ENCODE measurements at places on chromosomes 5 and 9.

DNA sequence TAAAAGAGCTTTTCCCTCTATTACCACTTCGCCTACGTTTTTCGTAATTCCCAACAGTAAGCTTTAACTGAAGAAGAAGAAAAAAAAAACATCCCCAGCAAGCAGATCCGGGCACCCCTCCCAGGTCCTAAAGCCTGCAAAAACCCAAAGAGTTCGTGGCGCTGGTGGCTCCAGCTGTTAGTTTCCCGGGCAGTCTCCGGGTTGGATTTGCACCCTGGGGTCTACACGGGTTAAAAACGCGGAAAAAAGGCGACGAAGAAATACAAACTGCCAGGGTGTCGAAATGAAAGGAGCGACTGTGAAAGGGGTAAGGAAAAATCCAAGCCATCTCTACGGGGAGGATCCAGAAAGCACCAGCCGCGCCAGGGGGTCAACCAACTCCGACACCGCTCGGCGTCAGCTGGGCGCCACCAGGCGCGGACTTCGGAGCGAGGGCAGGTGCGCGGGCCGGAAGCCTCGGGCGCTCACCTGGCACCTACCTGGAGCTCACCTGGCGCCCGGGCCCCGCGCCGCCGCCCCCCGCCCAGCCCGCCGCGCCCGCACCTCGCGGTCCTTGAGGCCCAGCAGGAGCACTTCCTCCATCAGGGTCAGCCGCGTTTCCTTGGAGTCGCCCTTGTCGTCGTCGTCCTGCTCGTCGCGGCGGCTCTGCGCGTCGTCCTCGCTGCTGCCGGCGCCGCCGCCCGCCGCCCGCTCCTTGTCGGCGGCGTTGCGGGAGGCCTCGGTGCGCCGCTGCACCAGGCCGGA lies 680 bp downstream of the GOLPH3 start:
- DNase-seq = peak; percentile 78

- peak; percentile 79 for DNase-seq
Measured at GRCh38 chr5:124806373-124807077, 60.1 kb upstream of the ZNF608 start.

GRCh38 chr5:157222506-157223230 lies 42.0 kb downstream of the ITK start:
- DNase-seq = no peak

DNA sequence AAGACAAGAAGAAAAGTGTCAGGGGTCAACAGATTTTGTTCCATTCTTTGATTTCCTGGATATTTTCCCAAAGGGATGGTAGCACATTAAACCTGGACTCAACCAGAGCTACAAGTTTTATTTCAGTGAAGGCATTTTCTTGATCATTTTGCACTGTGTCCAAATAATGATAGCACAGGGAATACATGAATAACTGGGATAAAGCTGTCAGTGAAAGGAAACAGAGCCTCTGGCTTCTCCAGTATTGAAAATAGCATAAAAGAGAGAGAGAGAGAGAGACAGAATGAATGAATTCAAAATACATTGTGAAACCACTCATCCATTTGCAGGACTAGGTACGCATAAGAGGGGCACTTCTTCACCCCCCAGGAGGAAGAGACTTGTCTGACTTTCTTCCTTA lies 43.0 kb downstream of the SEMA5A start:
- no peak for DNase-seq

DNA sequence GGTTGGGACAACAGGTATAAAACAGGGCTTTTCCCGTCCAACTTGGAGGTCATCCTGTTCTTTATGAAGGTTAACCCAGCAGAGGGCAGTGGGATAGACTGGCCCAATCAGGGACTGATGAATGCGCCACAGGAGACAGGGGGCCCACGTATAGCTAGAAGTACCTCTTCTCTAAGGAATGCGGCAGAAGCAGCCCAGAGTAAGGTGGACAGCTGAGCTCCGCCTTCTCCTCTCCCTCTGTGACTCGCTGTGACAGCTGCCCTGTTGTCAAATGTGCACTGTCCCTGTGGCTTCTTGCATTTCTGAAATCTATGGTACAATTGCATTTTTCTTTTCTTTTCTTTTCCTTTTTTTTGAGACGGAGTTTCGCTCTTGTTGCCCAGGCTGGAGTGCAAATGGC lies 306.6 kb downstream of the FBXL7 start:
- no peak for DNase-seq

- no peak for DNase-seq
Measured at GRCh38 chr5:33166948-33167347, 273.8 kb upstream of the TARS1 start.

DNA sequence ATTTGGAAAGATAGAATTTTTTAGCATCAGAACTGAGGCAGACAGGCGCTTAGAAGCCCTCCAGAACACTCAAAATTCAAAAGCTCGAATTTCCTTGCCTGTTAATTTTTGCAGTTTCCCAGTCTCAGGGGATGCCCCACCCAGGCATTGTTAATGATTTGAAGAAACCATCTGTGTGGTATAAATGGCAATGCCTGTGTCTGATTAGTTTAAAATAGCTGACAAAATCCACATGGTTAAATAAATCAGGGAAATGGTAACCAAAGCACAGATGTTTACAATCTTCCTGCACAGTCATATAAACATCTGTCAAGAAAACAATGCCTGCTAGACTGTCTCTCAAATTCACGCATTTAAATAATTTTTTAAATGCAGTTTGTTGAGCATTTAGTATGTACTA lies 185.2 kb upstream of the RGMB start:
- DNase-seq = peak; percentile 42

DNA sequence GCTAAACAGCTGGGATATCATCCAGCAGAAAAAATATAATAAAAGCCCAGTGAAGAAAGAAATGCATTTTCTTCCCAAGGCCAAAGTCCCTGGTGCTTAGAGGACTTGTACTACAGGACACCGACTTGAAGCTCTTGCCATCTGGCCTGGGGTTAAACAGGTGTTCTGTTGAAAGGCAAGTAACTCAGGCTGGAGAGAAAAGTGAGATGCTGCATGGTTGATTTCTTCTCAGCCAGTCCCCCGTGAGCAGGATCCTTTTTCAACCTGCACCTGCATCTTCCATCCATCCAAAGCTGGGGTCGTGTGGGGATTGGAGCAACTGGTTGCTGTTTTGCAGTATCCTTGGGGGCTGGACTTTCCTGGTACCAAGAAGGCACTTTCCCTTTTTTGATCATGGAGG lies 146.1 kb upstream of the RPS23 start:
- peak; percentile 11 for DNase-seq

- DNase-seq = no peak
Measured at GRCh38 chr9:121207371-121207940, 5.8 kb upstream of the RAB14 start.

DNA sequence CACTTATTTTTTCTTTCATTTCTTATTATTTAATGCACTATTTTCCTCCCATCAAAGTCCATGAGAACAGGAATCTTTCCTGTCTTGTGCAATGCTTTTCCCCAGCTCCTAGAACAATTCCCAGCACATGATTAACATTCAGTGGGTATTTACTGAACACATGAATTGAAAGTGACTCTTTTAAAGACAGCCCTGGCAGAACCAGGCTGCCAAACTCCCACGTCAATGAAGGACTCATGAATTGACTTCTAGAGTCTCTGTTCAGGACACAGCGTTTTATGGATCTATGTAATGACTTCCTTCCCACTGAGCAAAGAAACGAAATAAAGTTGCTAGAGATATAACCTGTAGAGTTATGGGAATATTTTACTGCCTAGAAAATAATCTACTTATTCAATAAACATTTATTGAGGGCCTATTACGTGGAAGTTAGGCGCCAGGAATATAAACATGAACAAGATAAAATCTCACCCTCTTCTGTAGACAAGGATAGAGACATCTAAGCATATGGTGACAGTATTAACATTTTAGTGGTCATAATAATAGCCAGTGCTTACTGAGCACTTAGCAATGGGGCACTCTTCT lies 485.9 kb upstream of the KLF4 start:
- DNase-seq = no peak

DNA sequence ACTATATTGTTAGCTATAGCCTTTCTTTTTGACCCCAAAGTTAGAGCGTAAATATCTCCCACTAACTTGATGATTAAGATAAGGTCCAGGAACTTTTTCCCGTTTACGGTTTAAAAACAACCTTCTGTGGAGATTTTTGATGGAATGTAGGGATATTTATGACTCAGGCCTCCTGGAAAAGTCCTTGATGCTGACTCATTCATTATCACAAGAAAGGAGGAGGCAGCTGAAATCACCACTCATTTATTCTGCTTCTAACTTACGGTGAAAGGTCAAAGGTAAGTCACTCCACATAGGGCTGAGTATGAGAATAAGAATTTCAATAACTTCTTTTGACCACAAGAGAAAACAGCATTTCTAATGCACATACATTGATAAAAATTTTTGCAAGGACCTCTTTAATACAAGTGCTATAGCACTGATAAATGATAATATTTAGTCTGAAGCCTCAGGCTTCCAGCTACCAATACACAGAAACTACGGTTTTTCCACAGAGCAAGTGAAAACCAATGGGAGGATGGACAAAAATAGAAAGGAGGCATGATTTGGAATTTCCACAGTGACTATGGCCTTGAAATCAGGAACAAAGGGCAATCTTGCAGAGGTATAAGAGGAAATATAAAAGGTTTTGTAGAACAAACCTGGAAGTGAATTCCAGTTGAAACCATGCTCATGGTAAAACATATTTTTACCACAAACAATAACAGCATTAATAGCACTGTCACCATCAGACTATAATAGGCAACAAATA lies 146.5 kb downstream of the PPP2R2B start:
- no peak for DNase-seq

- no peak for DNase-seq
Measured at GRCh38 chr9:94719878-94720277, 6.6 kb upstream of the AOPEP start.

DNA sequence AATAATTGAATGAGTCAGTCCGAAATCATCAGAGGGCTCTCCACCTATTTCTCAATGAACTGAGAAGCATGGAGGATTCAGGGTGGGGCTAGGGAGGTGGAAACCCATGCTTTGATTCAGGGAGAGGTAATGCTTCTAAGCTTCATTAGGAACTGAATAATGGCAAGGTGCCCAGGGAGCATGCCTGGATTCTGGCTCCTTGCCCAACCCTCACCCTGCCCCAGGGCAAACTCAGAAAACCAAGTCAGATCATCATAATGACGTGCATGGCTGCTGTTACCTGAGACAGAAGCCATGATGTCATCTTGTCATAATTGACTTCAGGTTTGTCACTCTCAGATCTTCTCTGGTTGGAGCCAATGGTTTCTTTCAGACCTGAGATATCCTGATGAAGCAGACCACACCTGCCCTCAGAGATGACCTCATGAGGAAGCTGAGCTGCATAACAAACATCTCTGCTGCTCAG lies 199.6 kb downstream of the SYK start:
- DNase-seq = peak; percentile 74

DNA sequence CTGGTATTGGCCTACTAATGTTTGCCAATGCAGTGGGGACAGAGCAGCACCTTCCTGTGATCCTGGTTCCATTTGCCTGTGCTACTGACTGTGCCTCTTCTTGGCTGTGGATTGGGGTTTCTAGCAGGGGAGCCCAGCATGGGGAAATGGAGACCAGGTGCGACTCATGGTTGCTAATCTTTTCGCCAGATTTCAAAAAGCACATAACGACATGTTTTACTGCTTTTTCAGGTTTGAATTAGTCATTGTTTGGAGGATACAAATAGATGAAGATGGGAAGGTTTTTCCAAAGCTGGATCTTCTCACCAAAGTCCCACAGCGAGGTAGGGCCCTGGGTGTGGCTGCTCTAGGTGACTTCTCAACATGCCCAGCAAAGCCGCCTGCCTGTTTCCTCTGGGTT lies 57.6 kb downstream of the IPPK start:
- no peak for DNase-seq

DNA sequence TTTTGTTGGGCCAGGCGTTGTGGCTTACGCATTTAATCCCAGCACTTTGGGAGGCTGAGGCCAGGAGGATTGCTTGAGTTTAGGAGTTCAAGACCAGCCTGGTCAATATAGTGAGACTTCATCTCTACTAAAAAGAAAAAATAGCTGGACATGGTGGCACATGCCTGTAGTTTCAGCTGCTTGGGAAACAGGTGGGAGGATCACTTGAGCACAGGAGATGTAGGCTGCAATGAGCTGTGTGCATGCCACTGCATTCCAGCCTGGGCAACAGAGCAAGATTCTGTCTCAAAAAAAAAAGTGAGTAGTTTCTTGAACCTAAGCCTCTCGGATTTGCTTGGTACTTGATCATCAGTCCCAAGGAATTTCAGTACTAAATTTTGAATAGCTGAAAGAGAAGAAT lies 26.9 kb downstream of the G3BP1 start:
- no peak for DNase-seq

GRCh38 chr5:40479939-40480338 lies 199.8 kb upstream of the PTGER4 start:
- DNase-seq = no peak

GRCh38 chr5:31119938-31120641 lies 73.4 kb upstream of the CDH6 start:
- no peak for DNase-seq

- DNase-seq = no peak
Measured at GRCh38 chr9:113483676-113484257, 20.2 kb downstream of the RGS3 start.

DNA sequence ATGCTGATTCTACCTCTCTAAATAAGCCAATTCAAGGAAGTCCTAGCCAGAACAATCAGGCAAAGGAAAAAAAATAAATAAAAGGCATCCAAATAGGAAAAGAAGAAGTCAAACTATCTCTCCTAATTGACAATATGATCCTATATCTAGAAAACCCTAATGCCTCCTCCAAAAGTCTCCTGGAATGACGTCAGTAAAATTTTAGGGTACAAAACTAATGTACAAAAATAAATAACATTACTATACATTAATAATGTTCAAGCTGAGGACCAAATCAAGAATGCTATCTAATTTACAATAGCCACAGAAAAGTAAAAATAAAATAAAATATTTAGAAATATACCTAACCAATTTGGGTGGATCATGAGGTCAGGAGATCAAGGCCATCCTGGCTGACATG lies 33.8 kb upstream of the C6 start:
- no peak for DNase-seq

- DNase-seq = no peak
Measured at GRCh38 chr5:74491586-74491985, 148.9 kb downstream of the ENC1 start.

GRCh38 chr5:1916041-1917001 lies 33.6 kb upstream of the IRX4 start:
- no peak for DNase-seq

DNA sequence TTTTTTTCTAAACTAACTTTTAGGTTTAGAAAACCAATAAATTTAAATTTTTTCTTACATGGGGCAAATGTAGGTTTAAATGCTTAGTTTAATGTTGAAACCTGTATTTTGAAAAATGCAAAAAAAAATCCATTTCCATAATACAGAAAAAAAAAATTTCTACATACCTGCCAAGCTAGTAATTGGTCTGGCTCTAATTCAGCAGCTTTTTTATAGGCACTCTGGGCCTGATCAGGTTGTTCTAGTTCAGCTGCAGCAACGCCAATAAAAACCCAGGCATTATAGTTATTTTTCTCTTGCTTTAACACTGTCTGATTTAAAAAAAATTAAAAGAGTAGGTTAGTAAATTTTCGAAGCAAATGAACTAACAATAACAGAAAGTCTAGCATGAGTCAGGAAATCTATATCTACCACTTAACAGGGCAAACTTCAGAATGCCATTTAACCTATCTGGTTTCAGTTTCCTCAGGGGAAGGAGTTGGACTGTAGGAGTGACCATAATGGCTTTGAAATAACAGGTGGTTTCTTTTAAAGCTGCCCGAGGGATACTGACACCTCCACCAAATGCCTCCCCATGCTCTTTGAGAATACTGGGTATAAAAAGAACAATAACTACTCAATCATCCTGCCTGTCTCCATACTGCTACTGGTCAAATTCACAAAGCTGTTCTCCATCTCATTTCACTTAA lies 11.6 kb downstream of the SKIC3 start:
- no peak for DNase-seq

- no peak for DNase-seq
Measured at GRCh38 chr9:22922222-22922621, 475.6 kb downstream of the DMRTA1 start.

Data from NCI-H2171 (cell line).